Activated naive CD8-positive, alpha-beta T cell treated with anti-CD3 and anti-CD28 coated beads for 36 hours (primary cell): ENCODE measurements at places on chromosomes 16 and 17. TPM values are rescaled to one million over a fixed set of nuclear protein-coding genes. Genes with fewer than 3 reads are reported as not detected.

- no peak overlapping the region for H3K4me3 ChIP-seq
- H3K36me3 ChIP-seq, result no peaks in the 10 kb centered on the region
- no peaks in the 10 kb centered on the region for H3K4me1 ChIP-seq
- DNase-seq, result no peak
Measured at GRCh38 chr17:43823350-43824084, 9.4 kb downstream of the MPP3 start.

GRCh38 chr17:50196036-50196435 lies 5.4 kb downstream of the COL1A1 start:
- peaks cover 17% of the 10 kb centered on the region for H3K27me3 ChIP-seq
- peaks cover 20% of the 10 kb centered on the region for H3K4me1 ChIP-seq
- DNase-seq, result no peak
- H3K27ac ChIP-seq, result no peak overlapping the region
- H3K4me3 ChIP-seq, result no peak overlapping the region

KCNJ12 gene
- not detected for total RNA-seq

DNA sequence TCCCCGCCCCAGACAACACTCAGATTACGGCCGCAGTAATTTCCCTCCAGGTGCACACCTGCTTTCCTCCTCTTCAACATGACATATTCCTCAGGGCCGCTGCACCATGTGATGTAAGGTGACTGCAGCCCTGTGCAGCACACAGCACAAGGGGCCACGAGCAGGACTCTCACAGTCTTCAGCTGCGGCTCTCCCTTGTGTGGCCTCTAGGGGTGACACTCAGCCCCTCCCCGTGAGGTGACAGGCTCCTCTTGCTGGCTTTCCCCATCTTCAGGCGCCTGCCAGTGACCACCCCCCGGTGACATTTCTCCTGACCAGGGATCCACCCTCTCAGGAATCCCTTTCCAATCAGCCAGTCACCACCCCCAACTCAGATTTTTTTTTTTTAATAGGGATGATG lies 31.3 kb upstream of the ABCC3 start:
- no peaks in the 10 kb centered on the region for H3K4me1 ChIP-seq
- no peak overlapping the region for H3K4me3 ChIP-seq
- no peak overlapping the region for H3K27ac ChIP-seq
- H3K27me3 ChIP-seq, result peaks cover 21% of the 10 kb centered on the region
- no peak for DNase-seq
- no peaks in the 10 kb centered on the region for H3K36me3 ChIP-seq

- DNase-seq, result no peak
- H3K36me3 ChIP-seq, result no peaks in the 10 kb centered on the region
- no peak overlapping the region for H3K4me3 ChIP-seq
- H3K27me3 ChIP-seq, result no peaks in the 10 kb centered on the region
- peaks cover 25% of the 10 kb centered on the region for H3K4me1 ChIP-seq
- H3K27ac ChIP-seq, result peak overlapping the region; percentile 75
Measured at GRCh38 chr17:5049314-5049841, 14.2 kb upstream of the SLC52A1 start.

GRCh38 chr16:86946396-86946795 lies 368.0 kb downstream of the FOXL1 start:
- H3K27me3 ChIP-seq, result no peaks in the 10 kb centered on the region
- no peaks in the 10 kb centered on the region for H3K36me3 ChIP-seq
- H3K27ac ChIP-seq, result no peak overlapping the region
- no peak overlapping the region for H3K4me3 ChIP-seq
- no peak for DNase-seq
- H3K4me1 ChIP-seq, result no peaks in the 10 kb centered on the region

DNA sequence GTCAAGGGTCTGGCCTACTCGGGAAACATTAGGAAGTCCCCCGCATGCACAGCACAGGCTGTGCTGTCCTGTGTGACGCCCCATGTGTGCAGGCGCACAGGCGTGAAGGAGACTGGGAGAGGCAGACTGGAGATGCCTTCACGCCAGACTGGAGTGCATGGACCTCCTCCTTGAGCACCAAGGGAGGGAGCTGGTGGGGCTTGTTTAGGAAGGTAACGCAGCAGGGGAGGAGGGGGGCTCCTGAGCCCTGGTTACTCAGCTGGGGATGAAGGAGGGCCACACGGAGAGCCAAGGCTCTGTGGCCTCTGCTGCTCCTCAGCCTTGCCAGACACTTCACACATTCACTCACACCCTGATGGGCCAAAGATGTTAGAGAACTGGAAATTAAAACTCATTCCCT lies 7.7 kb downstream of the HSDL1 start:
- no peak overlapping the region for H3K4me3 ChIP-seq
- H3K27me3 ChIP-seq, result no peaks in the 10 kb centered on the region
- H3K4me1 ChIP-seq, result peaks cover 67% of the 10 kb centered on the region
- no peak for DNase-seq

CHST4 gene
- total RNA-seq, result 0.19 TPM

USP22 gene
- total RNA-seq, result 183 TPM

SLC16A3 gene
- 75.8 TPM for total RNA-seq

RGS9 gene
- 1.2 TPM for total RNA-seq

- DNase-seq, result no peak
- peaks cover 44% of the 10 kb centered on the region for H3K36me3 ChIP-seq
- H3K4me3 ChIP-seq, result no peak overlapping the region
- no peaks in the 10 kb centered on the region for H3K27me3 ChIP-seq
- no peaks in the 10 kb centered on the region for H3K4me1 ChIP-seq
Measured at GRCh38 chr16:74903120-74903519, 81.8 kb downstream of the WDR59 start.

PRR15L gene
- total RNA-seq, result not detected

DNA sequence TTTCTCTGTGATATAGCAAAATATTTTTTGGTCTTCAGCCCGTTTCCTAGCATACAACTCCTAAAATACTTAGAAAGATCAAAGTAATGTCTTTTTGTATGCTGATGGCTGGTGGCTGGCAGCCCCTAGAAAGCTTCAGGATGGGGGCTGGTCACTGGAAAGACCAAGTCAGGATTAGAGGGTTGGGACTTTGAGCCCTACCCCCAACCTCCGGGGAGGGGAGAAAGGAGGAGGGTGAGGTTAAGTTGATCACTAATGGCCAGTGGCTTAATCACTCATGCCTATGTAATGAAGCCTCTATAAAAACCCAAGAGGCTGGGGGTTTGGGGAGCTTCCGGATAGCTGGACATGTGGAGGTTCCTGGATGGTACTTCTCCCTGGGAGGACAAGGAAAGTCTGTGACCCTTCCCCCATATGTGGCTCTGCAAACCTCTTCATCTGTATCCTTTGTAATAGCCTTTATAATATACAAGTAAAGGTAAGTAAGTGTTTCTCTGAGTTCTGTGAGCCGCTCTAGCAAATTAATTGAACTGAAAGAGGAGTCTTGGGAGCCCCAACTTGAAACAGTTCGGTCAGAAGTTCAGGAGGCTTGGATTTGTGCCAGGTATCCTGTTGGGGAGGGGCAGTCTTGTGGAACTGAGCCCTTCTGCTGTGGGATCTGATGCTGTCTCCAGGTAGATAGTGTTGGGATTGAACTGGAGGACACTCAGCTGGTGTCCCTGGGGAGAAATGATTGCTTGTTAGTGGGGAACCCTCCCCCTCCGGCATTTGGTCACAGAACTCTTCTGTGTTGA lies 3.5 kb downstream of the SLC7A6 start:
- H3K27ac ChIP-seq, result peak overlapping the region; percentile 84
- H3K4me1 ChIP-seq, result peaks cover 73% of the 10 kb centered on the region
- peaks cover 48% of the 10 kb centered on the region for H3K36me3 ChIP-seq
- peak overlapping the region; percentile 63 for H3K4me3 ChIP-seq

DNA sequence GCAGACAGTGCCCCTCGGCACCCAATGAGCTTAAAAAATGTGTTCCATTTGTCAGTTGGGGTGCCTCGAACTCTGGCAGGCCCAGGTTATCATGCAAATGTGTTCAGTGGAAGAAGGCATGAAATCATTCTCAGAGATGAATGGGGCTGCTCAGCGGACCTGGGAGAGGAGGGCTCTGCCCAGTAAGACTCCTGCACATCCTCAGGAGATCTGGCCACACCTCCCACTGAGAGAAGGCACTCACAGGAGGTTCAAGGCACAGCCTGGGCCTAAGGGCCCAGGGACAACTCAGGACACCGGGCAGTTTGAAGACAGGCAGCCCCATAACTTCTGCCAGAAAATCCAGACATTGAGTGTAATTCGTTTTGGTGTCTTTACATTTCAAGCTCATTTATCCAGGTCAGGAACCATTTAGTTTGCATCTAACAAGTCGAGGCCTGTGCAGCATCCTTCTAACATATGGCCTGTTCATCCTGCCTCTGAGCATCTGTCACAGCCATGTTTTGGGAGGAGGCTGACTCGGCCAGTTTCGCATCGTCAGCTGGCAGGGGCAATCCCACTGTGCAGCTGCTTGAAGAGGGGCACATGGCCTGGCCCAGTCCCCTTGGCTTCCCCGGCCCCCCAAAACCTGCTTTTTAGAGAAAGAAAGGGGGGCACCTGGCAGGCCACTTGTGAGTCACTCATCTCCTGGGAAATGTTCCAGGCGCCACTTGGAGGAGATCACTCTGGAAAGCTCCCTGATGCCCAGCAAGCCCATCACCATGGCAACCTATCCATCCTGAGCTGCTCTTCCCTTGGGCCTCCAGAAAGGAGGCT lies 31.2 kb upstream of the BCAR1 start:
- peaks cover 71% of the 10 kb centered on the region for H3K27me3 ChIP-seq
- no peak overlapping the region for H3K4me3 ChIP-seq
- no peak overlapping the region for H3K27ac ChIP-seq
- no peak for DNase-seq
- peaks cover 15% of the 10 kb centered on the region for H3K36me3 ChIP-seq

ICAM2 gene
- 54.5 TPM for total RNA-seq

IGFBP4 gene
- total RNA-seq, result 6.5 TPM

DNA sequence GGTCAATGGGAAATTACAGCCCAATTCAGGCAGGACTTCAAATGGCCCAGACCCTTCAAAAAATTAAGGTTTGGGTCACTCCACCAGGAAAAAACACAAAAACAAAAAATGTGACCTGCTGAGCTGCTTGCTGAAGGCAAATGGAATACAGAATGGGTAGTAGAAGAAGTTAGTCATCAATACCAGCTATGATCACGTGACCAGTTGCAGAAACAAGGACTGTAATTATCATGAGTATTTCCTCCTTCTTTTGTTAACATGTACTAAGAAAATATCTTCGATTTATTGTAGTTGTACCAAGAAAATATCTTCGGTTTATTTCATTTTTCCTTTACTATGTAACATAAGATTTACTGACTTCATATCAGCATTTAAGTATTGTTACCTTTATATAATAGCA lies 1183.6 kb downstream of the CDH8 start:
- no peak for DNase-seq
- no peak overlapping the region for H3K27ac ChIP-seq
- no peaks in the 10 kb centered on the region for H3K27me3 ChIP-seq
- no peak overlapping the region for H3K4me3 ChIP-seq
- no peaks in the 10 kb centered on the region for H3K4me1 ChIP-seq

DNA sequence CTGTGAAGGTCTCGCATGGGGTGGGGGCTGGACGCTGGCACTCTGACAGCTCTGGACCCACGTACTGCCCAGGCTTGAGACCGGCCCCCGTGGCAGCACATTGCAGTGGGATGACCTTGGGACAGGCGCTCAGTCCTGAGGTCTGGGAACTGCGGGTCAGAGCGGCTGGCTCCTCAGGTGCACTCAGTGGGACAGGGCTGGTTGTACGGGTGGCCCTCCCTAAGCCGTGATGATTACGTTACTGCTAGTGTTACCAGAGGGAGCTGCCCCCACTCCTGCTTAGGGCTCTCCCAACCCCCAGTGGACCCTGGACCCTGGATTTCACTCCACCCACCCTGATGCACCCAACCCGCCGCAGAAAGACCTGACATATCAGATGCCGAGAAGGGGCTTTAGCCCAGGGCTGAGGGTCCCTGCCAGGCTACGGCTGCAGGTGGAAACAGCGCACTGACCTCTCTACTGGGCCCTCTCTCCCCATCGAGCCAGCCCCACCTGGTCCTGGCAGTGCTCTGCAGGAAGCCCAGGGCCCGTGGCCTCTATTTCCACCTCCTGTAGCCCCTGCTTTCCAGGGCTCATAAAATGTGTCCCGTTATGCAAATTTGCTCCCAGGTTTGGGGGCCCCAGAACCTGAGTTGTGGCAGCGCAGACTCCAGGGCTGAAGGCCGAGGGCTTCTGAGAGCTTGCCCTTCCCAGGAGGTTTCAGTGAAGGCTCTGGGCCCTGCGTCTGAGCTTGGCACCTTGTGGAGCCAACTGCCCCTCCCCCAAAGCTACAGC lies 77.2 kb downstream of the RTN4RL1 start:
- no peak overlapping the region for H3K4me3 ChIP-seq
- no peaks in the 10 kb centered on the region for H3K27me3 ChIP-seq
- DNase-seq, result no peak
- H3K27ac ChIP-seq, result no peak overlapping the region

GRCh38 chr17:51085150-51085805 lies 35.4 kb downstream of the SPAG9 start:
- no peak overlapping the region for H3K27ac ChIP-seq
- H3K4me3 ChIP-seq, result no peak overlapping the region

- H3K27me3 ChIP-seq, result peaks cover 11% of the 10 kb centered on the region
- peak overlapping the region; percentile 93 for H3K27ac ChIP-seq
- peak overlapping the region; percentile 96 for H3K4me3 ChIP-seq
- no peak for DNase-seq
Measured at GRCh38 chr17:81510785-81511553, 1.6 kb downstream of the ACTG1 start.

DNA sequence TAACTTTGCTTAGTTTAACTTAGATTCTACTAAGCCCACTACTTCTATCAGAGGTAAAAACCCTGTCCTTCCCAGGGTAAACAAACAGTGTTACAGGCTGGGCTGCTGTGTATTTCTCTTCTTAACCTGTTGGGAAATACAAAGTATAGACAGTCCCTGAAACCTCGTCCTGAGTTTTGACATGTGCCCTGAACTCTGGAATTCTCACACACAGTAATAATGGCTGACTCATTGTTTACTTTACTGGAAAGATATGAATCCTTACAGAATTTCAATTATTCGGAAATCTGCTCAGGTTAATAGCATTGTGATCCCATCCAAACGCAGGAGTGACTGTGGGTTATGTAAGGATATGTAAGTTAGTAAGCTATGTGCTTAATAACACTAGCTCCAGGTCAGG lies 199.1 kb downstream of the TMEM114 start:
- DNase-seq, result no peak
- H3K4me1 ChIP-seq, result no peaks in the 10 kb centered on the region

- peaks cover 2% of the 10 kb centered on the region for H3K36me3 ChIP-seq
- H3K27ac ChIP-seq, result no peak within 1 kb of the TSS
- DNase-seq, result peak; percentile 28
- H3K4me3 ChIP-seq, result peak within 1 kb of the TSS; percentile 82
Measured at GRCh38 chr17:41812381-41813151, at the start of gene FKBP10. Gene FKBP10 (plus strand): TSS chr17:41813004. CDS start chr17:41813035, 31 bp downstream.

STH gene
- total RNA-seq, result not detected

DNA sequence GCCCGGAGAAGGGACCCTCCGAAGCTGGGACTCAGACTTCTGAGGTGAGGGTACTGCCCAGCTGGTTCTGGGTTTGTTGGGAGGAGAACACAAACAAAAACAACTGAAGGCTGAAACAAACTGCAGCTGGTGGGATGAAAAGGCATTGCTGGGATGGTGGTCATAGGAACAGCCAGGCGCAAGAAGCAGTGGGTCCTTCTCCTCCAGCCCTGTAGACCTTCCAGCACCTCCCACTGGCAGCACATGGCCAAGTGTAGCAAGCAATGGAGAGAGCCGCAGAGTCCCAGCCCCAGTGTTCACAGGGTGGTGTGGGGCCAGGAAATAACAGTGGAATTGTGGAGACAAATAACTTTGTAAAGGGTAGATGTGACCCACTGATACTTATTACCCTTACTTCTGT lies 48.7 kb upstream of the FOXJ1 start:
- H3K27ac ChIP-seq, result peak overlapping the region; percentile 99
- H3K4me1 ChIP-seq, result peaks cover 71% of the 10 kb centered on the region
- no peaks in the 10 kb centered on the region for H3K27me3 ChIP-seq
- H3K36me3 ChIP-seq, result peaks cover 42% of the 10 kb centered on the region
